ENCODE measurements at places on chromosomes 6 and 20.

DNA sequence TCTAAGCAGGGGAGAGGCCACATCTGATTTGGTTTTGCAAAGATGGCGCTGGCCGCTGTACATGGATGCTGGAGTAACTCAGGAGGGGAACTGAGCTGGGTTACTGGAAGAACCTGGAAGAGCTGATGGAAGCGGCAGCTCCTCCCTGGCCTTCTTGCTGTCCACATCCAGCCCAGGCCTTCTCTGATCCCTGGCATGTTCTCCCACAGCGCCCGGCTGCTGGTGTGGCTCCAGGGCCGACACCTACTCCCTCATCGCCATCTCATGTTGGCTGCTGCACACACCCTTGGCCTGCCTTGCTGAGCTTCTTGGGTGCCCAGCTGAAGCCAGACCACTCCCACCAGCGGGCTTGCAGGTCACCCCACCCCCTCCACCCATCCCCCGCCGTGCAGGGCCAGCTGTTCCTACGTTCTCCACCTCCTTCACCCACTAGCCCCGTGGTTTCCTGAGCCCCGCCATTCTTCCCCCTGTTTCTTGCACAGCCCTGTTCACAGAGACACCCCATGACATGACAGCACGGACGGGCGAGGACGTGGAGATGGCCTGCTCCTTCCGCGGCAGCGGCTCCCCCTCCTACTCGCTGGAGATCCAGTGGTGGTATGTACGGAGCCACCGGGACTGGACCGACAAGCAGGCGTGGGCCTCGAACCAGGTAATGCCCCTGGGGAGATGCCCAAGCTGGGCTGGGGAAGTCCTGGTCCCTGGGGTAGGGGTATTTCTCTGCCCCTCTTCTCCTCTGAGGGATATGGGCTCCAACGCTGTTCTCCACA is 28.4 kb downstream of the VSTM2L start:
- no peak for DNase-seq

DNA sequence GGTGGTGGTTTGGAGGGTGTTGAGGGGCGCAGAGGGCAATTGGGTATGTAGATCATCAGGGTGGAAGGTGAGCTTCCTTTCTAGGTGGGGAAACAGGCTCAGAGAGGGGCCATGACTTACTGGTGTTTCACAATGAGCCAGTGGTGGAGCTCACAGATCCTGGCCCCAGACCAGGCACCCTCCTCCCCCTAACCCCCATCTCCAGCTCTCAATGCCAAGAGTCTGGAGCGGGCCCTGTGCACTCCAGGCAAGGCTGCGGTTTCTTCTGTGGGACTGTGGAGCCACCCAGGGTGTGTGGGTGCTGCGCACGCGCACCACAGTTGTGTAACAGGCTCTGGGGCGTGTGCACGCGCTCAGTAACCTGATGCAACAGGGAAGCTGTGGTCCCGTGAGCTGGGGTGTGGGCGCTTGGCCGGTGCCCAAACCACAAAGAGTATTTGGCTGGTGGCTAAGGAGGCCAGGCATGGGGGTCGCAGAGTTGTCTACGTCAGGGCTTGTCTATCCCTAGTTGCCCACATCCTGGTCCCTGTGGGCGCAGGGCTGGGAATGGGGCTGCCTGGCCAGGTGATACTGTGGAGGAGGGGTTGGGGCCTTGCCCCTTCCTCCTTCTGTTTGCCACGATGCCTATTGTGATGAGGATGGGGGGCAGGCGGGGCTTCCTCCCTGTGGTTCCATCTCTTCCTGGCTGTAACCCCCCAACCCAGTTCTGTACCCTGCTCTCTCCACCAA is 37.5 kb upstream of the MRPS18A start:
- no peak for DNase-seq

DNA sequence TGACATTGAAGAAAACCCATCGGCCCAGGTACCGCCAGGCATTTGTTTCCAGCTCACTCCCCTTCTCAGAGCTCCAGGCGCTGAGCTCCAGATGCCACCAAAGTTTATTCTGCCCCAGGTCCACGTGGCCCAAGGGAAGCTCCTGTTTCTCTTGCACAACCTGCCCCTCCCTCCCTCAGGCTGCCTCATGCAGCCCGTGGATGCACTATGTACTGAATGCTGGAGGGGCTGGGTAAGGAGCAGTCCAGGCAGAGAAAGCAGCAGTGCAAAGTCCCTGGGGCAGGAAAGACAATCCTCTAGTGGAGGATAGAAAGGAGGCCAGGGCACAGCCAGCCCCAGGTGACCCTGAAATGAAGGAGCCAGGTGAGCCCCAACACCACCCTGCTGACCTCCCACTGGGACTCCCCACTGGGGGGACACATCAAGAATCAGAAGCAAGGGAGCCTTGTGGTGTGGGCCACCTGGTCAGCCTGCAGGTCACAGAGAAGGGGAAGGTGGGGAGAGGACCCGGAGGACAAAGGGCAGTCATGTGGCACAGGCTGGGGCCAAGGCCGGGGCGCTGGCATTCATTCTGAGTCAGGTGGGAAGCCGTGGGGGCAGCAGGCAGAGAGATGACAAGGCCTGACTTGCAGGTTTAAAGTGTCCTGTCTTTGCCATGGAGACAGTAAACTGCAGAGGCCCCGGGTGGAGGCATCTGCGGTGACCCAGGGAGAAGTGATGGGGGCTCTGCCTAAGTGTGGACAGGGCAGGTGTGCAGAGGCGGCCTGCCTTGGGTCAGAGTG is 230.1 kb downstream of the PREX1 start:
- DNase-seq, result no peak

DNA sequence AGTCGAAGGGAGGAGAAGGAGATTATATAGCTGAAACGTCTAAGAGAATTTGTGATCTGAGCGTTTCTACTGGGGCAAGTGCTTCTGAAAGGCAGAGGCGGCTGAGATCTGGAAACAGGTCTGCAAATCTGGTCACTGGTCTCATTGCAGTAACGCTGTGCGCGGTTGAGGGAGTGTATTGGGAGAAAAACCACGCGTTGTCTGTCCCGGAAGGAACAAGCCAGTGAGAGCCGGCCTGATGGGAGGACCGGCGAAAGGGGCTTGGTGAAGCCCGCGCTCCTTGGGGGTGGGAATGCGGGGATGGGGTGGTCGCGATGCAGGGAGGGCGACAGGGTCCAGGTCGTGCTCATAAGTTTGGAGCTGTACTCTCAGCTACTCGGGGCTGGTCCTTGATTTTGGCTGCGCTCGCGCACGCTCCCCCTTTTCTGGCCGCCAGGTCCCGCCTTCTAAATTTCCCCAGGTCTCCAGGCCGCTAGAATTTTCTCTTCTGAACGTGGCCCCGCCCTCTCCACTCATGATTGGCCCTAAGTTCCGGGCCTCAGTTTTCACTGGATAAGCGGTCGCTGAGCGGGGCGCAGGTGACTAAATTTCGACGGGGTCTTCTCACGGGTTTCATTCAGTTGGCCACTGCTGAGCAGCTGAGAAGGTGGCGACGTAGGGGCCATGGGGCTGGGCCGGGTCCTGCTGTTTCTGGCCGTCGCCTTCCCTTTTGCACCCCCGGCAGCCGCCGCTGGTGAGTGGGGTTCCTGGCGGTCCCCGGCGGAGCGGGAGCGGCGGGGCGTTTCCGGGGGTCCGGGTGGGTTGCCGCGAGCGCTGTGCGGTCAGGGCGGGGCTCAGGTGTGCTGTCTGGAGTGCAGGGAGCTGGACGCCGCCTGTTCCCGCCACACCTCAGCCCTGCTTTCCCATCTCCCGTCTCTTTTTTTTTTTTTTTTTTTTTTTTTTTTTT is at the start of gene MICB:
Gene MICB (plus strand): TSS at position 615 of the 946 bp plus-strand sequence. CDS start 49 bp downstream, at position 664.
- no peak for DNase-seq

- no peak for DNase-seq
Measured at GRCh38 chr6:167469672-167470071, 144.8 kb downstream of the TTLL2 start.

DNA sequence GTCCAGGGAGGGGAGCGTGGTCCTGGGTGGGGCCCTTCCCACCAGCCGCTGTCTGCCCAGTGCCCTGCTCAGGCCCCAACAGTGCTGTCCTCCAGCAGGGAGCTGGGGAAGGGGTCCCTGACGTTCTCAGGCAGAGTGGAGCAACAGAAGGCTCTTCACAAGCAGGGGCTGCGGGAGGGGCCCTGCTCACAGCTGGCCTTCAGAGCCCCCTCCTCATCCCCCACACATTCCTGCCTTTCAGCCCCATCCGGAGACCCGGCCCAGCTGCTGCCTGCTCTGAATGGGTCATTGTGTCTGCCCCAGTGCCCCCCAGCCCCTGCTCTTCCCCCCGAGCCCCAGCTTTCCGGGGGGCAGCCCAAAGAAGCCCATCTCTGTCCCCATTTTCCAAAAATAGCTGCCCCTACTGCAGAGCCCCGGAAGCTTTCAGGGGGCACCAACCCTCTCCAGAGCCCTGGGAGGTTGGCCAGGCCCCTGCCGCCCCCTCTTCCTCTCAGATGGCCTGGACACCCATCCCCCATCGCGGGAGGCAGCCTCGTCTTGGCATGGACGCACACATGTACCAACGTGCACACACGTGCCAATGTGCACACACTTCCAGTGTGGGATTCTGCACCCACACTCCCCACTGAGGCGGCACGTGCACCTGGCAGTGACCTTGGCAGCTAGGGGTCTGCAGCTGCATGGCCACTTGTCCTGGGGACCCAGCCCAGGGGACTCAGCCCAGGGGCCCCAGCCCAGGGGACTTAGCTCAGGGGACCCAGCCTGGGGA is 3.7 kb downstream of the COL20A1 start:
- DNase-seq, result no peak

DNA sequence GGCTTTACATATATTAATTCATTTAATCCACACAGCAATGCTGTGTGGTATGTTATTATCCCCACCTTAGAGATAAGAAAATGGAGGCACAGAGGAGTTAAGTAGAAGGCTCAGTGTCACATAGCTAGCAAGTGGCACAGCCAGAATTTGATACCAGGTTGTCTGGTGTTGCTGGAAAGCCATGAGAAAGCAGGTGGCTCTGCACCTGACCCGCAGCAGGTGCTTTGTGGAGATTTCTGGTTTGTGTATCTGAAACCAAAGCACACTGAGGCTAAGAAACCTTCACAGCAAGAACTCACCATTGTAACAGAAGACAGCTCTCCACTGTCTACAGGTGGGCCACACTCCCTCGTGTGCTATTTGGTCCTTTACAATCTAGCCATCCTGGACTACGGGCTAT is 7.5 kb downstream of the ELMO2 start:
- DNase-seq, result no peak

- no peak for DNase-seq
Measured at GRCh38 chr20:61037498-61037897, 214.6 kb upstream of the CDH4 start.

GRCh38 chr6:81638366-81638765 is 114.1 kb downstream of the TENT5A start:
- DNase-seq, result no peak

GRCh38 chr6:17945111-17945510 is 42.3 kb downstream of the KIF13A start:
- no peak for DNase-seq

GRCh38 chr6:8875986-8876385 is 440.6 kb upstream of the SLC35B3 start:
- no peak for DNase-seq

DNA sequence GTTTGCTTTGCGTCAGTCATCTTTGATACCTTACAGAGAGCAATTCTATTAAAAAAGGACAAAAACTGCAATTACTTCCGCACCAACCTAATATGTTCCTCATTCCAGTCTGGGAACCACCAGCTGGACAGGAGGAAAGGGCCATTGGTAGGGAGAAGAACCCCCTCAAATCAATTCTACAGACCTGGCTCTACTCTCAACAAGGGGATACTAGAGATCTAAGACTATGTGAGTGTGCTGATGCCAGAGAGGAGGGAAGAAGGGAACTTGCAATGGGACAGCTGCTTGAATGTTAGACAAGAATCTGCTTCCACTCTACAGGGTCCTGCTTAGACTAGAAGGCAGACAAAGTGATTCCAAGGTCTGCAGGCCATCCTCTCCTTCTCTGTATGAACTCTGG is 13.3 kb downstream of the MRPS18A start:
- DNase-seq, result no peak

- no peak for DNase-seq
Measured at GRCh38 chr6:159726255-159726917, 920 bp upstream of the WTAP start.

DNA sequence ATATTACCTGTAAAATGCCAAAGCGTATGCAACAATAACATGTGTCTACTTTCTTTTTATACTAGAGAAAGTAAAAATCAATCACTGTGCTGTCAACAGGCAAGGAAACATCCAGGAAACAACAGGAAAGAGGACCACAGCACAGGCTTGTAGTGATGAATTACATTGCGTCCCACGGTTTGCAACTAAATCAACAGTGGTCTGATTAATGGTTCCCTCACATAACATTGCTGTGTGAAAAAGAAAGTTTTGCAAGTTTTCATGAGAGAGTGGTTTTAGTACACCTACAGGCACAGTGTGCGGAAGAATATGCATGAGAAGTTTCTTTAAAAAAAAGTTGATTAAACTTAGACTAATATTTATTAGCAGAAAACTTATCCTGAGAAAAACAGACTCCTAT is 329.5 kb upstream of the HSF2 start:
- DNase-seq, result no peak

GRCh38 chr6:170152124-170152926 is 138.6 kb downstream of the DLL1 start:
- DNase-seq, result no peak

- DNase-seq, result no peak
Measured at GRCh38 chr20:36304786-36305495, 1.2 kb upstream of the DLGAP4 start.

DNA sequence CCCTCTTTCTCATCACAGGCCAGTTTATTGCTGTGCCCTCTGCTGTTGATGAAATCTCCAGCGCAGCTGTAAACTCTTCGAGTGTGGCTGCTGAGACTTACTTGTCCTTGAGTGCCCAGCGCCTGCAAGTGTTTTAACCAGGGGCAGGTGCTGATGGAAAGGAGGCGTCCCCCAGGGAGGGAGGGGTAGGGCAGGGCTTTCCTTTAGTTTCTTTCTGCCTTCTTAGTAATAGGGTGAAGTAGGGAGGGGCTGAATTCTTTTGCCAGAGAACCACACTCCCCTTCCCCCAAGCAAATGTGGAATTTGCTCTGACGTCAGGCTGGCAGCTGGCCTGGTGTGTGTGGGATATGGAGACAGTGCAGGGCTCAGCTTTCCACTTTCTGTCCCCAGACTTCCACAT is 61.2 kb downstream of the IGF2R start:
- DNase-seq, result no peak

GRCh38 chr6:165580136-165580535 is 82.9 kb downstream of the PDE10A start:
- DNase-seq, result no peak

- DNase-seq, result no peak
Measured at GRCh38 chr20:60295214-60295613, 337.0 kb downstream of the CDH26 start.

GRCh38 chr6:57182017-57182432 is 9.9 kb downstream of the BAG2 start:
- DNase-seq, result no peak

GRCh38 chr20:5465604-5465927 is 148.8 kb upstream of the PROKR2 start:
- no peak for DNase-seq

GRCh38 chr6:147974376-147974775 is 368.3 kb upstream of the SASH1 start:
- no peak for DNase-seq

Measured in cortex of kidney (tissue), 1 donor.